ENCODE measurements at places on chromosomes 4 and X. TPM values are rescaled to one million over a fixed set of nuclear protein-coding genes. Genes with fewer than 3 reads are reported as not detected.

Gene RTL3
- not detected for total RNA-seq

DNA sequence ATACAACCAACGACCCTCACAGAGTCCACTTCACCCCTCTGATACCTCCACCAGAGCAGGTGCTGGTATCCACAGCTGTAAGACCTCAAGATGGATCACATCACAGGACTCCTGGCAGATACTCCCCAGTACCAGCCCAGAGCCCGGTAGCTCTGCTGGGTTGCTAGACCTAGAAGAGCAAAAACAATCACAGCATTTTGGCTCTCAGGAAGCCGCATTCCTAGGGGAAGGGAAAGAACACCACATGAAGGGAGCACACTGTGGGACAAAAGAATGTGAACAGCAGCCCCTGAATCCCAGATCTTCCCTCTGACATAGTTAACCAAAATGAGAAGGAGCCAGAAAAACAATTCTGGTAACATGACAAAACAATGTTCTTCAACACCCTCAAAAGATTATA lies 303.1 kb upstream of the GRIA3 start:
- DNase-seq, result no peak

Gene ENAM
- total RNA-seq, result 0.26 TPM

- DNase-seq, result no peak
These were observed 103.5 kb upstream of the OTUD4 start for GRCh38 chr4:145283909-145284308.

GRCh38 chr4:108937066-108937465 lies 174.2 kb upstream of the ETNPPL start:
- DNase-seq, result no peak

Gene GSX2
- not detected for total RNA-seq

GRCh38 chr4:77538574-77539157 lies 67.0 kb upstream of the CXCL13 start:
- DNase-seq, result peak; percentile 62

DNA sequence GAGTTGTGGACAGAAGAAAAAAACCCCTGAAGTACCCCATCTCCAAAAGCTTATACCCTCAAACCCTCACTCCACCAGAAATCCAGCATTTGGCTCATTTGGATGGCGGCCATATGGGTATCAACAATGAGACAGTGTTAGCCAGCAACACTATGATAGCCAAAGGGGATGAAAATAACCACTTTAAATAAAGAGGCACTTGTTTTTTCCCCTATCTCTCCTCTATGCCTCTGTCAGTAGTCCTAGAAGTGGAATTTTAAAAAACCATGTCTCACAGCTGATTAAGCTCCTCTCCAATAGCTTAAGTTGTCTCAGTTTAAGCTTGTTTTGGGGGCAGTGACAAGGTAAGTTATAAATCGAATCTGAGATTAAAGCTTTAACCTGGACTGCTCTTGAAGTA lies 124.0 kb downstream of the MOSPD2 start:
- DNase-seq, result no peak

All from Calu3 (cell line).